ENCODE measurements at places on chromosomes 12 and 14. TPM values are rescaled to one million over a fixed set of nuclear protein-coding genes. Genes with fewer than 3 reads are reported as not detected.

The TAS2R19 gene
- total RNA-seq, result 1.9 TPM

The LGR5 gene
- total RNA-seq, result not detected

The MUCL1 gene
- not detected for total RNA-seq

The DPY19L2 gene
- total RNA-seq, result 1.2 TPM

The NOP9 gene
- 36.7 TPM for total RNA-seq
